ENCODE measurements at places on chromosomes 7 and 10.

- DNase-seq, result no peak
Observed at GRCh38 chr10:75223507-75223906, 12.2 kb downstream of the COMTD1 start.

DNA sequence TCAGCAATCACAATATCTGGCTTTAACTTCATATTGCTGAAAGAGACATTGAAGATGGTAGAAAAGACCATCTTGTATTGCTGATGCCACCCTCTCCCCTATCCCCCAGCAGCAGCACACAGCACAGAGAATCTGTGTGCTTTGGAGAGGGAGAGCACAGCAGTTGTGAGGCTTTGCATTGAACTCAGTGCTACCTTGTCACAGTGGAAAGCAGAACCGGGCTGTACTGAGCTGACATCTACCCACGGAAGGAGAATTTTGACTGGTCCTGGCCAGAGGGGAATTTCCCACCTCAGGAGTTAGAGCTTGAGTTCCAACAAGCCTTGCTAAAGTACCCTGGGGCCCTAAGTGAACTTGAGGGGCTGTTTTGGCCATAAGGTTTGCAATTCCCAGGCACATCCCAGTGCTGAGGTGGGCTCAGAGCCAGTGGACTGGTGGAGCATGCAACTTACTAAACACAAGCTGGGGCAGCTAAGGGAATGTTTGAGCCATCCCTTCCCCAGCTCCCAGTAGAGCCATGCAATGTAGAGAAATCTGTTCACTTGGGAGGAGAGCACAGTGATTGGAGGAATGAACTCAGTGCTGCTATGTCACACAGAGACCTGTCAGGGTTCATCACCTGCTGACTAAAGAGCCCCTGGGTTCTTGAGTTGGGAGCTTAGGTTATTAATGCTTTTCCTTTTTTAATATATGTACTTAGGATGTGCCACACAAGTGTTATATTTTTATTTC, 62.1 kb downstream of the OR13A1 start:
- DNase-seq, result no peak

GRCh38 chr7:46463170-46463569, 542.1 kb upstream of the IGFBP3 start:
- DNase-seq, result no peak

DNA sequence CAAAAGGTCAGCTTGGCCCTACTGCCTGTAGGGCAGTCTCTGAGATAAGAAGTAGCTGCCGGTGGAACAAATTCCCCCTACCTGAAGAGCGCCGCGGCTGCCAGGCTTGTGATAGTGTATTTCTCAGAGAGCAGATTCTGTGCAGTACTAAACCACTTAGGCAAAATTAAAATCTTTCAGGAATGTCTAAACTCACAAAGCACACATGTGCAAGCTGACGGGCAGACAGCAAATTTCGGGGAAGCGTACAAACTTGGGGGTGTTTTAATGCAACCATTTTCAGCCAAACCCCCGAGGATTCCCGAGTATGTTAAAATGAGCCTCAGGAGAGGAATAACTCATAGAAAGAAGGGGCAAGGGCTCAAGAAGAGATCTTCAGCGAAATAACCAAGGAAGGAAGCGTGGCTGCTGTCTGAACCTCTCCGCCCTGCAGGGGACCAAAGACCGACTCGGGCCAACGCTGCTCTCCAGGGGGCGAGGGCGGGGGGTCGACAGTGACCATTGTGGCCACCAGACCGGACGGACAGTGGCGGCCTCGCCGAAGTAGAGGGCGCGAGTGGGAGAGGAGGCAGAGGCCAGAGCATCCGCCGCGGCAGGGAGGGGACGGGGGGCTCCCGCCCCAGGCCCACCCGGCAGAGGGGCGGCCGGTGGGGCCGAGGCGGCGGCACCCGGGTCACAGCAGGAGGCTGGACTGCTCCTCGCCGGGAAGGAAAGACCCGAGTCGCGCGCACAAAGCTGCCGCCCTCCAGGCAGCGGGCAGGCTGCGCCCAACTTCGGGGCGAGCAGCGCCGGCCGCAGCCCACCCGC, 819 bp downstream of the HYCC1 start:
- peak; percentile 70 for DNase-seq

GRCh38 chr10:79255007-79255507, 92.2 kb upstream of the PPIF start:
- DNase-seq, result peak; percentile 75

GRCh38 chr7:41861642-41862041, 158.8 kb upstream of the INHBA start:
- DNase-seq, result no peak

GRCh38 chr7:134943785-134944400, 42.4 kb upstream of the AGBL3 start:
- peak; percentile 26 for DNase-seq

All from RPMI8226 (cell line).